Mesenteric fat pad (tissue), 1 donor: ENCODE measurements at places on chromosomes 7 and 10. TPM values are rescaled to one million over a fixed set of nuclear protein-coding genes. Genes with fewer than 3 reads are reported as not detected.
A peak's percentile ranks its signal among the peaks of the same experiment; 100 is the strongest.

Gene ACSM6
- total RNA-seq = not detected

DNA sequence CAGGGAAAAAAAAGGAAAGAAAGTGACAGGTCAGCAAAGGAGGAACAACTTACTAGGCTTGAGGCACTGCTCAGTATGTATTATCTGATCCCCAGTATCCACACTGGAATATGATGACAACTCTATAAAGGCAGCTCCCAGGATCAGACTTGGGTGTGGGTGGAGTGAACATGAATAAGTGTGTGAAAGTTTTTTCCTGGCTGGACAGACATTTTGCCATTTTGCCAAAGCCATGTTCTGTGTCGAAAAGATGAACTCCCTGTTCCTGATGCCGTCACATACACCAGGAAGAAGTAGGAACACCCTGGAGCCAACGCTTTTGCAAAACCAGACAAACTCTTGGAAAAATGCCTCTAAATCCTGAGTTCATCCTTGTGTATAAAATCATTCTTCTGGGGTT is 143.2 kb upstream of the MEOX2 start:
- DNase-seq = no peak

DNA sequence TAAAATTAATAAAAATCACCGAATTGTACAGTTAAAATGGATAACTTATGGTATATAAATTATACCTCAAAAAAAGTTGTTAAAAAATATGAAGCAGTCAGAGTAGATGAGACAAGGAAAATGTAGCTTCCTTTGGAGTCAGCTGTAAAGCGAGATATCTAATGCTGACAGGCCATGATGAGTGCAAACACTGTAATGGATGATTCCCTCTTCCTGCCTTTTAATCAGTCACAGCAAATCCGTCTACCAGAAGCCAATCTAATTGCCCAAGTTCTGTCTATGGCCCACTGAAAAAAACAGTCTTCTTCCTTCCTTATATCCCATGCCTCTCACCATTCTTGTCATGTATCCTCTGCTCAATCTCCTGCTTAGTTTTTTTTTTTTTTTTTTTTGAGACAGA is 59.9 kb upstream of the DNAJB12 start:
- no peak for DNase-seq

DNA sequence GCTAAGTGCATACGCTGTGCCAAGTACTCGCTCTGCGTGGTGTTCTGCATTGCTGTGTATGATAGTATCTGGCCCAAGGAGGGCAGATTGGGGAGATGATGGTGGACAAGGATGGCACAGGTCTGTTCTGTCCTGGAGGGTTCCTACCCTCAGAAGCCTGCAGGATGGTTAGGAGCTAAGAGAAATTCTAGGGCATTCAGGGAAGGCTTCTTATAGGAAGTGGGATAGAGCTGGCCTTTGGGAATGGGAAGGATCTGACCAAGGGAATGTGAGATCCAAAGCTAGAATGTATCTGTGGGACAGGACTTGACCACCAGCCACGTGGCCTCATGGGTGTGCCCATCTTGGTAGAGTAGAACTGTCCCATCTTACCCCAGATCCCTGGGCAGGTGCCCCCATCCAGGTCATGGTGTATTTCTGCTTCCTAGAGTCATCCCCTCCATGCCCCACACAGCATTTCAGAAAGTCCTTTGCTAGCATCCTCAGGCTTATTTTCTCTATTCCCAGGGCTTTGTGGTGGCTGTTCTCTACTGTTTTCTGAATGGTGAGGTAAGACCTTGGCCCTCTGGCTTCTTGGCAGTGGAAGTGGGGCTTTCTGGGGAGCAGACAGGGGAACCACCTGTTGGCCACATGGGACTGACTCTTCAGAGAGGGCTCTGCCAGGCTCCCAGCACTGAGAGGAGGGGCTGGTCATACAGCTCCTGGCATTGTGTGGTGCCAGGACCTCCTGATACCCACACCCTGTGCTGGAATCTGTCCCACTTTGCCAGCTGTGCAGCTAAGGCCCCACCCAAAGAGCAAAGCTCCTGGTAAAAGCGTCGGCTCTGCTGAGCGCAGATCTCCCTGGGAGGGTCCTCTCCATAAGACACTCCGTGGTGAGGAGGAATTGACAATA is 52.5 kb downstream of the ADCYAP1R1 start:
- peak; percentile 84 for DNase-seq

DNA sequence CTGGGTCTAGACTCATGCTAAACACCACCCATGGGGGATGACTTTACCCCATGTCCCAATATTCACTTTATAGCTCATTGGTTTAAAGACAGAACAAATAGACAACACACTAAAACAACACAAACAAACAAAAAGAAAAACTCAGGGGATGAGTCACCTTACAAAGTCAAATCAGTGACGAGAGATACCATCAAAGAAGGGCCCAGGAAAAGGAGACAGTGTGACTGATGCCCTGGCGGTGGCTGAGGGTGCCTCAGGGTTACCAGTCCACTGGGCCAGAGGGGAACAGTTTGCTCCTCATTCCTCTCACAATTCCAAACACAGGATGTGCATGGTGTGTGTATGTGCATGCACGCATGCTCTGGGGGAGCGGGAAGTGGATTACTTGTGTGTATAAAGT is 171.3 kb upstream of the PRKCQ start:
- no peak for DNase-seq
